Stromal cell of bone marrow (primary cell): ENCODE measurements at places on chromosomes 2 and 18.

DNA sequence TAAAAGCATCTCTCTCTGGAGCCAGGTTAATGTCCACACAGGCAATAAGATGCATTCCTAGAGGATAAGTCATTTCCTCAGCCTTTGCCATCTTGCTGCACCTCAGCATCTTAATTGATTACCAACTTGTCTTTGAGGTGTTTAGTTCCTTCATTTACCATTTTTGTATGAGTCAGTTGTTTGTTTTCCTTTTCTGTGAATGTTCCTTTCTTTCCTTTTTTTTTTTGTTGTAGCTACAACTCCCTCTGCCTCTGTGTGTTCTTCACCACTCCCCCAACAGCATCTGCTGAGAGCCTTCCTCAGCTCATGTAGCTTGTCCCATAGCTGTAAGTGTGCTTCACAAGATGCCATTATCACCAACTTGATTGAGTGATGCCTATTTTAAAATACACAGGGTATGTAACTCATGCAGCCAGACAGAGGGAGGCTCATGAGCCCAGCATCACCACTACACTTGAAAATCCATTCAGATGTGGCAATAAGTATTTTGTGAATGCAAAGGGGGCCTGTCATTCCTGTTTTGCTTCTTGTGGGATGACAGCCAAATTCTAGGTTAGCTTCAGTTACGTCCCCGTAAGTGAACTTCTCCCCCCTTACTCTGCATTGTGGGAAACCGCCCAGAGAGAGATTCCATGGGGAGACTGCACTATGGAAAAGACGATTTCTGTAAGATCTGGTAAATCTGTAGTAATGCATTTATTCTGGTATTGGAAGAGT lies 315.9 kb upstream of the ZEB2 start:
- no peak for DNase-seq

- DNase-seq = no peak
Measured at GRCh38 chr2:27057184-27057583, 5.7 kb downstream of the AGBL5 start.

GRCh38 chr2:45497355-45497754 lies 113.7 kb downstream of the SRBD1 start:
- DNase-seq = no peak

DNA sequence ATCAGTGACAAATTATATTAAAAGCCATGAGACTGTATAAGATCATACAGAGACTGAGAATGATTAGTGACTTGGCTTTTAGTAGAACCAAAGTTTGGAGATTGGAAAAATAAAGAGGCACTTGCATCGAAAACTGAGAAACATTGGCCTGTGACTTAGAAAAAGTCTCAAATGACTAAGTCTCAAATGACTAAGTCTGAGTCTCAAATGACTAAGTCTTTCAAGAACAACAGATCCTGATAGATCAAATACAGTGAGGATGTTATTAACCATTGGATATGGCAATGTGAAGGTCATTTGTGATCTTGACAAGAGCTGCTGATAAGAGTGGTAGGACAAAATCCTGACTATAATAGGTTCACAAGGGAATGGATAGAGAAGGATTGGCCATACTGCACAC lies 135.5 kb upstream of the FANCL start:
- DNase-seq = peak; percentile 3

GRCh38 chr18:80231616-80232015 lies 15.7 kb downstream of the PARD6G start:
- no peak for DNase-seq

DNA sequence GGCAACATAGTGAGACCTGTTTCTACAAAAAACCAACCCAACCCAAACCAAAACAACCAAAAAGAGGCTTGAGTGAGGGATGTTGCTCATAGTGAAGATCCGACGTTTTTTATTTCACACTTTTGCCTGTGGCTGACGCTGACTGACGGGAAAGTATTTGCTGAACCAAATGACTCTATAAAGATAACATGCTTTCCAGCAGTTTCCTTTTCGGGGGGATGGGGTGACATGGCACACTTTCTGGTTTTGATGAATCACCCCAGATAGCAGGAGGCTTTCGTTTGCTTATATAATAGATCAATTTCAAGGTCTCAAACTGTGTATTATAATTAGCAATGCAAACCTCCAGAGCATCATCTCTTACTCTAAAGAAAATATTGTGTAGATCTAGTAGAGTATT lies 150.8 kb downstream of the AQP4 start:
- DNase-seq = no peak

GRCh38 chr2:28216331-28216730 lies 176.3 kb upstream of the FOSL2 start:
- DNase-seq = no peak

DNA sequence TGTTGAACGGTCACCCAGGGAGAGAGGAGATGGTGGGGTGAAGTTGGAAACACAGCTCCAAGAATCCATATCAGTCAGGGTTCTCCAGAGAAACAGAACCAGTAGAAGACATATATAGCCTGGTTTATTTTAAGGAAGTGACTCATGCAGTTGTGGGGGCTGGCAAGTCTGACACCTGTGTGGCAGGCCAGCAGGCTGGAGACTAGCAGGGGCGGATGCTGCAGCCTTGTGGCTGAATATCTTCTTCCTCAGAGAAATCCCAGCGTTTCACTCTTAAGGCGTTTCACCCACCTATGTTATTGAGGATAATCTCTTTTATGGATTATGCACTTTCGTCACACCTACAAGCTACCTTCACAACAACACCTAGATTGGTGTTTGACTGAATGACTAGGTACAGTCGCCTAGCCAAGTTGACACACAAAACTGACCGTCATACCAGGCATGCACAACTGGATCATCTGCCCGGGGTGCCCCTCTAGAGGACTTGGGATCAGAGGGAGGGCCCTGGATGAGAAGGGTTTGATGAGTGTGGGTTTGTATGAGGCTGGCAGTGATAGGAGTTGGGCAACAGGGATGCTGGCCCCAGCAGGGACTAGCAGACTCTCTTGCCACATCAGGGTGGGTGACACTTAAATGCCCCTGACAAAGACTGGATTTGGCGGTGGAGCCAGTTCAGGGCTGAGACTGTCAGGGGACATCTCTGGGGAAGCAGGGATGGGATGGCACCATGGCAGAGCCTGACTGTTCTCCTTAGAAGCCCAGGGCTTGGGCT lies 23.4 kb downstream of the MROH2A start:
- no peak for DNase-seq

- no peak for DNase-seq
Measured at GRCh38 chr2:119731983-119732382, 27.7 kb upstream of the PTPN4 start.
